ENCODE measurements at places on chromosomes 7 and 10. TPM values are rescaled to one million over a fixed set of nuclear protein-coding genes. Genes with fewer than 3 reads are reported as not detected.
A peak's percentile ranks its signal among the peaks of the same experiment; 100 is the strongest.

OR2A1 gene
- total RNA-seq: not detected

PLPP4 gene
- 0.31 TPM for total RNA-seq

HPSE2 gene
- not detected for total RNA-seq

OLAH gene
- not detected for total RNA-seq

HYAL4 gene
- total RNA-seq: 0.17 TPM

- DNase-seq: no peak
These were observed 384 bp upstream of the TMEM229A start for GRCh38 chr7:124033095-124033806.

DNA sequence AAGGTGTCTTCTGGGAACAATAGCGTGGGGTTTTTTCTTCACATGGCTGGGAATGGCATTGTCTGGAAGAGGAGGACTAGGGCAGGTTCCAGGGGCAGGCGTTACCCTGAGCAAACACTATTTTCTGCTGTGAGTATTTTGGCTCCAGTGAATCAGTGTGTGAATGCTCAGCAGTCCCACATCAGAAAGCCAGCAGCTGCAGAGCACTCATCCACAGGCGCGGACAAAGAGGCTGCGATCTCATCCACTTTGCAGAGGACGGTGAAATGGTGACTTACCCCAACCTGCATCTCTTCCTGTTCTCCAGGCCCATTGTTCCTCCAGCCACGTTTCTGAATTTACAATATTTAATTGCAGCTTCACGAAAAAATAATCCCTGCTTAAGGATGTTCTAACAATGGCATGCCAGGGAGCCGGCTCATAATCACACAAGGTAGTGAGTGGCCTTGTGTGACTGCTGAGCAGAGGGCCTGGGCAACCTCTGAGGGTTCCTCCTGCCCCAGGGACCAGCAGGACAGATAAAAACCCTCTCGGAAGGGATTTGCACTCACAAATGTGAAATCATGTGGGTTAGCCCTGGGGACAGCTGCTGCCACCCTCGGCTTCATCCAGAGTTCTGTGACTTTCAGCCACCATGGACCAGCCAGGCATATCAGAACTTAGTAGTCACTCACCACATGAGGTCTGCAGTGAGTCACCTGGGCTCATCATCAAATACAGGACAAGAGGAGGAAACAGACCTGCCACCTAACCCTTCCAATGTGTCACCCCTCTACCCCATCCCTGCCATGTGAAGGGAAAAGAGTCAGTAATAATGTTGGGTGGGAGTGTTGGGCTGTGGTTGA lies 65.0 kb upstream of the EN2 start:
- DNase-seq: no peak

- DNase-seq: no peak
These were observed 132.0 kb downstream of the NEBL start for GRCh38 chr10:20765066-20765465.

- no peak for DNase-seq
These were observed 209.4 kb upstream of the FOXK1 start for GRCh38 chr7:4472728-4473127.

- no peak for DNase-seq
These were observed 273.7 kb downstream of the GLRX3 start for GRCh38 chr10:130409931-130410330.

- DNase-seq: no peak
These were observed 129.0 kb downstream of the DNAH11 start for GRCh38 chr7:21671859-21672258.

GRCh38 chr10:84632866-84633265 lies 304.5 kb downstream of the CCSER2 start:
- peak; percentile 28 for DNase-seq

GRCh38 chr7:111568870-111569462 lies 6.7 kb upstream of the IMMP2L start:
- peak; percentile 28 for DNase-seq

Data from foreskin keratinocyte (primary cell).